G401 (cell line): ENCODE measurements at places on chromosomes 1 and 21. TPM values are rescaled to one million over a fixed set of nuclear protein-coding genes. Genes with fewer than 3 reads are reported as not detected.

GRCh38 chr21:37580666-37581065 lies 214.1 kb downstream of the DYRK1A start:
- DNase-seq, result no peak

DNA sequence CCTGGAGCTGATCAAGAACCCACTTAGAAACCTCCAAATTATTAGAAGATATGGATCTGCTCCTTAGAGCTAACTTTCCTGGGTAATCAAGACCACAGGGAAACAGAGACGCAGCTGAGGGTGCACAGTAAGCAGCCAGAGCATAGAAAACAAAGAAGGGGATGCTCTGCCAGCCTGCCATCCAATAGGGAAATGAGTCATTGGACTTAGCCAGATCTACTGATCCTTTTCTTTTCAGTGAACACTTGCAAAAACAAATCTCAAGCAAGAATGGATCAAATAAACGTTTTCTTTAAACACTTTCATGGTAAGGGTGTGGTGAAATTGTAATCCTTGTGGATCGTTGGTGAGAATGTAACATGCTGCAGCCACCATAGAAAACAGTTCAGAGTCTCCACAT lies 474.0 kb downstream of the LTN1 start:
- DNase-seq, result no peak

Gene CYP4A22
- not detected in 2 replicates for total RNA-seq

DNA sequence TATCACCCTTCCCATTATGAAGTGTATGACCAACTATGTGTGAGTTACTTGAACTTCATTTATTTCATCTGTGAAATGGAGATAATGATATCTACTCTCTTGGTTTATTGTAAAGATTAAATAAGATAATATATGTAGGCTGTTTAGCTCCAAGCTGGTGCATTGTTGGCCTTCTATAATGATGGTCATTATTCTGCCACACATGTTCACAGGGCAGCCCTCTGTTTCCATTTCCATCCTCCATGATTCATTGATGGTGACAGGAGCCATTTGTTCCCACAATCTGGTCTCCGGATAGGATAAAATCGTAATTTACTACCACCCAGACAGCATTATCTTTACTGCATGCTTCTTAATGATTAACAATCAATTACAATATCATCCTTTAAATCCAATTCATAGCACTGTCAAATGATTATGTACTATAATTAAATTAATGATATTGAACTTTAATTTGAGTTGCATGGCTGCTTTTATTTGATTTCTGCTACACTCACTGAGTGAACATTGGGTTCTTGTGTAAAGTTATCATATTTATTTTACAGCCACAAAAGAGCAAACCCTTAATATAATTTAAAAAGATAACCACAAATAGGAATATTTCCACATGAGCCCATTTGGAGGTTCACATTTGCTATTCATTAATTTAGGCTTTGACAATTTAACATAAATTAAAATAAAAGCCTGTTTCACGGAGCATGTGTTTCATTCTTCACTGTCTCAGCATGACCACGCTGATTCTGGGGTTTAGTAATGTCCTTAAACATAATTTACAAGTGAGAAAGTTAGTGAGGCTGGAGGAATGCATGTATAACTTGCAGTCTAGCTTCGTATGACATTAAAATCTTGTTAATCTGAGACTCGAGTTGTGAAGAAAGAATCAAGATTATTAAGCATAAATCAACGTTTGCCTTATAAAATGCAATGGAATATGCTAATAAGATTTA lies 596.4 kb upstream of the ZRANB2 start:
- DNase-seq, result no peak
